ENCODE measurements at places on chromosomes 6 and 20. TPM values are rescaled to one million over a fixed set of nuclear protein-coding genes. Genes with fewer than 3 reads are reported as not detected.

CFB gene
- 3,144 TPM for polyA plus RNA-seq

PLEKHG1 gene
- 3.5 TPM for polyA plus RNA-seq

B3GAT2 gene
- 0.97 TPM for polyA plus RNA-seq

FAM162B gene
- polyA plus RNA-seq = 0.62 TPM

ZNF165 gene
- 0.54 TPM for polyA plus RNA-seq

RMND1 gene
- 14.6 TPM for polyA plus RNA-seq

CST5 gene
- polyA plus RNA-seq = not detected

DNA sequence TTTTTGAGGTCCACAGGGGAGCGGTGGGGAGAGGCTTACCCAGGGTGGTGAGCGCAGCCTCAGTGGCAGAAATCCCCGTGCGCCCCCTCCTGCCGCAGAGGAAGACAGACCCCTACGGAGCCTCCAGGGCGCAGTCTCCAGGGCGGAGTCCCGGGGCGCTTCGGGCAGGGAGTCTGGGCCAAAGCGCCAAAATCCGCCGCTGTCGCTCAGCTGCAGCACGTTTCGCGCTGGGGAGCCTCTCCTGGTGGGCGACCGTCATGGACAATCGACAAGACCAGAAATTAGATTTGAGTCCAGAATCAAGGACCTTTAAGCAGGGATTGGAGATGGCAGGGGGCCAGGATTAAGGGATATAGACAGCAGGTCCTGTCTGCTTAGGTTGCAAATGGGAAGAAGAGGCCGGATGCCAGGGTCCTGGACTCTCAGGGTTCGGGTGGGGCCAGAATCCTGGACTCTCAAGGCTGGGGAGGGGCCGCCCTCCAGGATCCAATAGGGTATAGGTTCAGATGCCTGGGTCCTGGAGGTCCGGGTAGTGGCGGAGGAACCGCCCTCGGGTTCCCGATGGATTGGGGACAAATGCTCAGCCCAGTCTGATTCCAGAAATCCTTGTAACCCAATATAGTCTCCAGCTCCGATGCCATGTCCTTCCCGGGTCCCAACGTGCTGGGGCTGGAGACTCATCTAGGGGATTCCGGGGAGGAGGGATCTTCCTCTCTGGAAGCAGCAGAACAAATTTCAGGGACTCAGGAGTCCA lies 7.9 kb upstream of the HLA-E start:
- DNase-seq = no peak

DNA sequence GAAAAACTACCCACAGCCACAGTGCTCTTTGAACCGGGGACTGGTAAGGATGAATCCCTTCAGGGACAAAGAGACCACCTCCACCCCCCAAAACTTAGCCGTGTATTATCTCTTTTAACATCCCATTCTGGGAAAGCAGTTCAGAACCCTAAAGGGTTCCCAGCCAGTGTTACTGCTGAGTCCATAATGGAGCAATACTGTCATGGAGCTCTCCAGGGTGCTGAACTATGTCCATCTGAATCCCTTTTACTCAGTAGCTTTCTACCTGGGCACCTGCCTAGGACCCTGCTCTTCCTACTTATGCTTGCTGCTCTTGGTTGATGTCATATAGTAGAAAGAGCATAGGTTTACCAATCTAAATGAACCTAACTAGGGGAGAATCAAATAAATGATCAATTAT lies 22.3 kb upstream of the SAYSD1 start:
- peak; percentile 54 for DNase-seq

DNA sequence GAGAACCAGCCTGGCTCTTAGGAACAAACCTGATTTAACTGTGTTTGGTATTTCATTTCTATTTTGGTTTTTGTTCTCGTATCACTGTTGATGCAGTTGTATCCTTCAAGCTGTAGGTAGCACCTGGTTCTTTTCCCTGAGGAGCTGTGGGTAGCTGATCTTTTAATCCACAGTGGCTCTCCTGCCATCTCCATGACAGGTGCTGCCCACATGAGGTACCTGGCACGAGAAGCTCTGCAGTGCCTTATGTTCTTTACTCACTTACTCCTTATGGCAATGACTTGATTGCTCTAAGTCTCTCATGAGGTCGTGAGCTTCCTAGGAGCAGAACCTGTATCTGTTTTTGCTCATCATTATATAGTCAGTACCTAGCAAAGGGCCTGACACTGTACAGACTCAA lies 74.3 kb upstream of the EMILIN3 start:
- DNase-seq = no peak

GRCh38 chr20:43460172-43460829 lies 2.6 kb downstream of the SRSF6 start:
- DNase-seq = no peak

DNA sequence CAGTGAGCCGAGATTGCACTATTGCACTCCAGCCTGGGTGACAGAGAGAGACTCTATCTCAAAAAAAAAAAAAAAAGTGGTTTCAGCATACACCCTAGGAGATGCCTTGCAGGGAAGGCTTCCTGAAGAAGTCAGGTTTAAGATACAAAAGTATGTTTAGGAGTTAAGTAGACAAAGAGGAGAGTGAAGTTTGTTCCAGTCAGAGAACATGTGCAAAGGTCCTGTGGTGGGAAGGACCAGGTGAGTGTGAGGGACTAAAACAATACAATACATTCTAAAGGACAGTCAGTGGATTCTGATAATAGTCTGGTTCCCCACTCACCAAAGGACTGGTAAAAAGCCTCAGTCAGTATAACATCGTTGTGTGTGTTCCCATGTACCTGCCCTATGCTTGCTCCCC lies 299.3 kb downstream of the HIVEP2 start:
- DNase-seq = no peak

GRCh38 chr6:24968783-24969182 lies 33.0 kb upstream of the RIPOR2 start:
- DNase-seq = no peak

- no peak for DNase-seq
Observed at GRCh38 chr20:46691196-46691595, 2.0 kb upstream of the TP53RK start.

GRCh38 chr6:73382462-73383113 lies 12.0 kb upstream of the DDX43 start:
- DNase-seq = no peak

GRCh38 chr20:35166242-35166830 lies 5.5 kb upstream of the PROCR start:
- DNase-seq = no peak

DNA sequence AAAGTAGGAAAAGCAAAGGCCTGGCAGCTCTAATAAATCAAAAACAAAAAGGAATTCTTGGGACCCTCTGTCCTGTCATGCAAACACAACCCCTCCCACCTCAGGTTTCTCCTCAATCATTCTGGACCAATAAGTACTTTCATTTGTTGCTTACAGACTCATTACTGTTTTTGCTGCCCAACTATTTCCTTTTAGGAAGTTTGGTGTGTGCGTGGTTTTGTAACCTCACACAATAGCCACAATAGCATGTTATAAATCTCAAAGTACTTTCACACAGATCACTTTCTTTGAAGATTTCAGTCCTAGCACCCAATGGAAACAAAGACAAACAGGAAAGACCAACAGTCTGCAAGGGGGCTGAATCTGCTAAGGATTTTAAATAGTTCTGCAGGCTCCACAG lies 4.5 kb downstream of the MRPL14 start:
- DNase-seq = no peak

DNA sequence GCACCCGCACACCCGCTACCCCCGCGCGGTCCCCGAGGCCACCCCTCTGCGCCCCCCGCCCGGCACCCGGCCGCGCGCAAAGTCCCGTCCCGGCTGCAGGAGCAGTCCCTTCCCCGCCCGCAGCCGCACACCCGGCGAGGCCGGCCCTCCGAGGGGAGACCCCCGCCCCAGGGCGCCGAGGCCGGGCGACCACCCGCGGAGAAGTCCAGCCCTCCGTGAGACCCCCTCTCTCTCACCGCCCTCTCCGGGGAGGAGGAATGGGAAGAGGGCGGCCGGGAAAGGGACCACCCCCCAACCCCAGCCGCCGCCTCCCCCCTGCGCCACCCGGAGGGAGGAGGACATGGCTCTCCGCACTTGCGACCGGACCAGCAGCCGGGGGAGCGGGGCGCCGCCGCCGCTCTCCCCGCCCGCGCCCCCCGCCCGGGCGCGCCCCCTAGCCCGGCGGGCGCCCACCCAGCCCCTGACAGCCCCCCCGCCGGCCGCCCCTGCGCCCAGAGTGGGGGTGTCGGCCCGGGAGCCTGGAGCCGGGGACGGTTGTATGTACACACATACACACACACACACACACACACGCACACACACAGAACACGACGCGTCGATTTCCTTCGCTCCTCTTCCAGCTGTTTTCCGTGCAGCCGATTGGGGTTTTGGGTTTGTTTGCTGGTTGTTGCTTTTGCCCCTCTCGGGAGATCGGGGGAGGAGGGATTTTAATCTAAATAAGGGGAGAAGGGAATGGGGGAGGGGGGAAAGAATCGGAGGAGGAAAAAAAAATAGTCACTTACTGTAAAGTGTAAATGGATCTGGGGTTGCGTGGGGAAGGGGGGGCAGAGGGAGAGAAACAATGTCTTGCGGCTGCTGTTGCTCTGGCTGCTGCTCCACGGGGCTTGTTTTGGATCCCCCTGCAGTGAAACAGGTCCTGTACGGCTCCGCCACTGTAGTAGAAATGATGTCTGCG lies at the start of gene ATXN1:
Gene ATXN1, minus strand, starts transcription at position 945 of the 955 bp plus-strand sequence.
- peak; percentile 58 for DNase-seq

GRCh38 chr20:57267158-57267821 lies 849 bp upstream of the BMP7 start:
- no peak for DNase-seq

DNA sequence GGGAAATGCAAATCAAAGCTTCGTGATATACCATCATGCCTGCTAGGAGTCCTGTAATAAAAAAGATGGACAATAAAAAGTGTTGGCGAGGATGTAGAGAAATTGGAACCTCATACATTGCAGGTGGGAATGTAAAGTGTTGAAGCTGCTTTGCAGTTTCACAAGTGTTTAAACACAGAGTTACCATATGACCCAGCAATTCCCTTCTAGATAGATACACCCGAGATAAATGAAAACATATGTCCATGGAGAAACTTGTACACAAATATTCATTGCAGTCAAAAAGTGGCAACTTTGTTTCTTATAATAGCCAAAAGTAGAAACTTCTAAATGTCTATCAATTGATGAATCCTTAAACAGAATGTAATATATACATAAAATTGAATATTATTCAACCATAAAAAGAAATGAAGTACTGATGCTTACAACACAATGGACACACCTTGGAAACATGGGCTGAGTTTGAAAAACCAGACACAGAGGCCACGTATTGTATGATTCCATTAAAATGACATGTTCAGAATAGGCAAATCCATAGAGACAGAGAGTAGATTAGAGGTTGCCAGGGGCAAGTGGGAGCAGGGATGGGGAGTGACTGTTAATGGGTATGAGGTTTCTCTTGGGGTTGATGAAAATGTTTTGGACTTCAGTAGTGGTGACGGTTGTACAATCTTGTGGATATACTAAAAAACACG lies 20.8 kb upstream of the ERVFRD-1 start:
- no peak for DNase-seq

- DNase-seq = no peak
Observed at GRCh38 chr6:134550604-134551003, 232.7 kb upstream of the SGK1 start.

All from liver (tissue), 10 donors.